Dermis microvascular lymphatic vessel endothelial cell (primary cell): ENCODE measurements at places on chromosomes 7 and 10. TPM values are rescaled to one million over a fixed set of nuclear protein-coding genes. Genes with fewer than 3 reads are reported as not detected.

OTUD1 gene
- 4.7 and 8.5 TPM in 2 replicates for total RNA-seq

GRCh38 chr10:118547282-118547681 lies 48.2 kb downstream of the PRLHR start:
- no peak for DNase-seq

NKX2-3 gene
- total RNA-seq = not detected in 2 replicates

- DNase-seq = peak; percentile 35
Observed at GRCh38 chr10:122142641-122143237, 128.4 kb upstream of the BTBD16 start.

ZDHHC6 gene
- 20.5 and 22.7 TPM in 2 replicates for total RNA-seq

HABP2 gene
- total RNA-seq = 0.25 TPM in 1 of 2 replicates, not detected in the other
